ENCODE measurements at places on chromosomes 2 and 18. TPM values are rescaled to one million over a fixed set of nuclear protein-coding genes. Genes with fewer than 3 reads are reported as not detected.

The SPIRE1 gene
- 23.0 TPM for total RNA-seq

The SMAD7 gene
- total RNA-seq: 14.7 TPM

The COL6A3 gene
- total RNA-seq: 244 TPM

- peak; percentile 52 for DNase-seq
Measured at GRCh38 chr2:1742681-1743395, 1.5 kb downstream of the PXDN start.

DNA sequence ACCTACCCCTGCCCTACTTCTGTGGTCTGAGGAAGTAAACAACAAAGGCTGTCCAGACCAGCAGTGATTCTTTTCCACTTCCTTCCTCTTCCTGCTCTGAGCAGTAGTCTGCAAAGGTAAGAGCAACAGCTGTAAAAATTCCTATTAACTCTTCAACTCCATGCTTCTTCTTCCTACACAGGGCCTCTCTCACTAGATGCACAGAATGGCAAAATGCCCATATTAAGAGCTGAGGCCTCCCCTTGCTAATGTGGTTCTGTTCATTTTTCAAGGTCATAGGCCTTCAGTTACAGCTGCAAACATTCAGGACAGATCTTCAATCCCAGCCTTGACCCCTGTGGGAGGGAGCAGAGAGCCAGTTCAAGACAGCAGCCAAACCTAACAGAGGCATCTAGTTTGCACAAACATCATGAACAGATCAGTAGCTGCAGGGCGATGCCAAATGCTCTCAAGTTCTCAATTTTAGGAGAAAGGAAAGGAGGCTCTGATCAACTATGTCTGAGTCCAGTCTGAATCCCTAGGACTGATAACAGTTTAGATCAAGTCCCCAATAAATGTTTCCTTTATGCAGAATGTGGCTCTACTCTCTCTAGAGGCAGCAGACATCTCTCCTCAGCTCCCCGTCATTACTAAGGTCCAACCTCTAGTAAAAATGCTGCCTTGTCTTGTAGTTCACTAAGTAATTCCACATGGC lies 20.9 kb downstream of the SLC40A1 start:
- no peak for DNase-seq

The CYP26B1 gene
- total RNA-seq: 0.44 TPM

The DCC gene
- 0.06 TPM for total RNA-seq

The EHD3 gene
- 22.9 TPM for total RNA-seq

DNA sequence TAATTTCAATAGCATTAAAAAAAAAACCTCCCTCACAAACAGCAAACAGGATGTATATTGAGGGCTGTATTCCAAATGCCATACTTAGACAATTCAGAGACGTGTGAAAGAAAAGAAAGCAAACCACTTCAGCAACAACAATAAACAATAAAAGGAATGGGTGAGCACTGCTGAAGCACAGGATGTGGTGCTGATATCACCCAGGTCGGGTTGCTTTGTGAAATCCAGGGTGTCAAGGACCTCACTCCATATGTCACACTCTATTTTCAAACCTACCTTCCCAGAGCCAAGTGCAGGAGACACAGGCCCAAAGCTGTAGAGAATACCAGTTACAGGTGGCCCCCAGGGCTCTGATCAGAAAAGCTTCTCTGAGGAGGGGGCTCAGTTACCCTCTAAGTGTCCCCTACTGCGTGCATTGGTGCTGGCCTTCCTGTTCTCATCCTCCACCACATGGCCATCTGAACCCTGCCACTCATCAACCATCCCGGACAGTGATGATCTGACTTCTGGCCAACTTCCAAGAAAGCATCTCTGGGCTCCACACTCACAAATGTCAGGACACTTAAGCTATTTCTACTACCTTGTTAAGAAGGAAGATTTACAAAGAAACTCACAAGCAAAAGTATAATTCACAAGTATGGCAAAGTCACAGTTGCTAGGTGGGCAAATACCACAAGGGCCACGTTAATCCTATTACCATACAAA lies 363.0 kb downstream of the SS18 start:
- DNase-seq: no peak

The TUBA4B gene
- total RNA-seq: not detected

GRCh38 chr18:2430191-2430590 lies 141.1 kb downstream of the METTL4 start:
- DNase-seq: no peak

GRCh38 chr18:49020129-49020528 lies 69.4 kb upstream of the SMAD7 start:
- no peak for DNase-seq

The EPC2 gene
- 9.4 TPM for total RNA-seq

The FAHD2A gene
- 25.7 TPM for total RNA-seq

The CCDC150 gene
- 3.8 TPM for total RNA-seq

DNA sequence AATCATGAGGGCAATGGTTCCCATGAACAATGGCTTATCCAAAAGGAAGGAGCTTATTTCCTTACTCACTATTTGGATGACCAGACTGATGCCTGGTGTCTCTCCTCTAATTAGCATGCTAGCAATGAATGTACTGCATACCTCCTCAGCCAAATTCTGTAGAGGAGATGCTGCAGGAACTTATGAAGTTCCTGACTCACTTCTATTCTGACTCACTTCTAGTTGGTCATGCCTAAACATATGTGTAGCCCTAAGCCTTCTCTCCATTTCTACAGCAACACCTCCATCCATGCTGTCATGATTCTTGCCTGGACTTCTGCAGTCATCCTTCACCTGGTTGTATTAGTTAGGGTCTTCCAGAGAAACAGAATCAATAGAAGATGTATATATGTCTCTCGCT lies 59.9 kb upstream of the MRPS9 start:
- no peak for DNase-seq

The EML6 gene
- 0.41 TPM for total RNA-seq

GRCh38 chr18:63339920-63340484 lies 20.4 kb upstream of the BCL2 start:
- DNase-seq: no peak

The PCBP1 gene
- 237 TPM for total RNA-seq

The TXNDC9 gene
- total RNA-seq: 100 TPM

- peak; percentile 93 for DNase-seq
Measured at GRCh38 chr2:145984580-145984979, 1464.7 kb upstream of the ZEB2 start.

- DNase-seq: no peak
Measured at GRCh38 chr18:3456686-3457069, 6.7 kb downstream of the TGIF1 start.

The ERICH2 gene
- total RNA-seq: not detected

GRCh38 chr18:7844017-7844416 lies 276.9 kb downstream of the PTPRM start:
- DNase-seq: no peak

GRCh38 chr2:235264512-235264911 lies 229.3 kb upstream of the AGAP1 start:
- DNase-seq: no peak

GRCh38 chr18:54127759-54128378 lies 96.6 kb downstream of the MBD2 start:
- DNase-seq: no peak

The SPHKAP gene
- total RNA-seq: not detected

The NTSR2 gene
- not detected for total RNA-seq

- no peak for DNase-seq
Measured at GRCh38 chr2:180004731-180005130, 2.4 kb downstream of the CWC22 start.

The GALR1 gene
- total RNA-seq: not detected

- DNase-seq: no peak
Measured at GRCh38 chr18:336713-337112, 68.9 kb upstream of the THOC1 start.

The FBXO41 gene
- 2.3 TPM for total RNA-seq

- no peak for DNase-seq
Measured at GRCh38 chr2:158120664-158121641, 19.3 kb downstream of the UPP2 start.

GRCh38 chr2:128380061-128380889 lies 61.6 kb upstream of the HS6ST1 start:
- no peak for DNase-seq

- DNase-seq: no peak
Measured at GRCh38 chr2:224072541-224073188, 33.6 kb upstream of the SERPINE2 start.

The ALPI gene
- not detected for total RNA-seq

The FAM237A gene
- total RNA-seq: not detected

The PLCL1 gene
- total RNA-seq: 5.0 TPM

The IL1RN gene
- total RNA-seq: not detected

The MERTK gene
- 10.3 TPM for total RNA-seq

The RIT2 gene
- total RNA-seq: not detected

DNA sequence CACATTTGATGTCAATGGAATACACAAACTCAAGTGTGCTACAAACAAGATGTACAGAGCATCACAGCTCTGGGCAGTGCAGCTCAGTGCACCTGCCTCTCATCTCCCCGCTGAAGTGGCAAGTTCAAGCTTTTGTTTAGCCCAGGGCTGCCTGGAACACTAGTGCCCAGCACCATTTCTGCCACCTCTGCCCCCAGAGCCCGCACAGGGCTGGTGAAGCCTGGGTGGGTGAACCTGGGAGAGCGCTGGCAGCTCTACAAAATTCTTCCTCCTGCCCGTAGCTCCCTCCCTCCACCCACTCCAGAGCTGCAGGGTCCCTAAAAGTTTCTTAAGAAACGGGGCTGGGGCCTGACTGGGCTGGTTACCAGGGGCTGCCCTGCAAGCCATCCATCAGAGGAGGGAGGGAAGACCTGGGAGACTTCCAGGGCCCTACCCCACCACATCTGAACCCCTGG lies 1.5 kb downstream of the HES6 start:
- no peak for DNase-seq

GRCh38 chr2:73870084-73870483 lies 22.7 kb upstream of the ACTG2 start:
- no peak for DNase-seq

DNA sequence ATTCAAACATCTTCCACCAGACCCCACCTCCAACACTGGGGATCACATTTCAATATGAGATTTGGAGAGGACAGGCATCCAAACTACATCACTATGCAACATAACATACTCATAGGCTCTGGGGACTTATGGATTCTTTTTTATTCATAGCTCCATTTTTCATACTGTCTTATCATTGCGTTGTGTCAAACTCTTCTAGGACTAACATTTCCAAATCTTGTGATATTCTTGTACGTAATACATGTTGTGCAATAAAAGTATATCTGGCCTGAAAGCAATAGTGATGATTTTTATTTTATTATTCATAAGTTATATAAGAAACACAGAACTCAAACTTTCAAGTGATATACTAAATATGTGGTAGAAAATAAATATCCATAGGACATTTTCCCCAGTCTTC lies 60.6 kb upstream of the ACTR3 start:
- no peak for DNase-seq

DNA sequence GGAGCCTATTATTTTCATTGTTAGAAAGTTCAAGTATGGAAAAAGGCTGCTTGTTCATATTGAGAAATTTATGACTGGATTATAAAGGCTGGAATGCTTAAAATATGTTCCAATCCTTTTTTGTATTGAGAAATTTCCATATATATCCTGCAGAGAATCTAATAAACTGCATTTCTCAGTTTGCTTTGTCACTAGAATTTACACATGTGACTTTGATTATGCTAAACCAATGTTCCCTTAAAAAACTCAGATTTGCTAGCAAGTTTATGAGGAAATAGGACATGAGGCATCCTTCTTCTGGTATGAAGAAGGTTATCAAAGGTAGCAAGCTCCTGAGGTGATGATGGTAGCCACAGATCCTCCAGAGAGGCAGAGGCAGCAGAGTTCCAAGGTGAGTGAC lies 29.2 kb upstream of the DSEL start:
- DNase-seq: no peak

The REG1B gene
- total RNA-seq: not detected

GRCh38 chr2:30790879-30791278 lies 16.4 kb downstream of the CAPN13 start:
- DNase-seq: no peak

- DNase-seq: no peak
Measured at GRCh38 chr2:174051741-174052583, 86.8 kb upstream of the SP3 start.

Measured in glomerular endothelial cell (primary cell).